Pancreas (tissue), 10 donors: ENCODE measurements at places on chromosomes 1 and 21.

DNA sequence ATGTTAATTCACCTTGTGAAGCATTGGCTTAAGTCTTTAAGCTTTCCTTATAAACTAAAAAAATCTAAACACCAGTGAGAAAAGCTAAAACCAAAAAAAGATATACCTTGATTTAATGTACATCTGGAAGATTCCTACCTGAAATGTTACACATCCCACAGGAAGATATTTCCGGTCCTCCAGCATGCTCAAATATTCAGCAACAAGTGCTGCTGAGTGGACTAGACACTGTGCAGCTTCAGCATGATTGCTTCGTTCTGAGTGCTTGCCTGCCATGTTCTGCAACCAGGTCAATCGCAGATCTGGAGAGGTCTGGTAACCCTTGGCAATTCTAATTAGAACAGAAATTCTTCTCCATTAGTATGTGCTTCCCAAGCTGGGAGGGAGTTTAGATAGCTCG, 57.3 kb downstream of the USP1 start:
- H3K36me3 ChIP-seq: no peaks in the 10 kb centered on the region
- no peak overlapping the region for H3K27ac ChIP-seq
- H3K4me3 ChIP-seq: no peak overlapping the region
- no peaks in the 10 kb centered on the region for H3K27me3 ChIP-seq
- no peaks in the 10 kb centered on the region for H3K4me1 ChIP-seq

- no peaks in the 10 kb centered on the region for H3K27me3 ChIP-seq
- no peak for DNase-seq
- H3K36me3 ChIP-seq: no peaks in the 10 kb centered on the region
- H3K4me3 ChIP-seq: no peak overlapping the region
These were observed 202.3 kb downstream of the KIF26B start for GRCh38 chr1:245356891-245357585.

DNA sequence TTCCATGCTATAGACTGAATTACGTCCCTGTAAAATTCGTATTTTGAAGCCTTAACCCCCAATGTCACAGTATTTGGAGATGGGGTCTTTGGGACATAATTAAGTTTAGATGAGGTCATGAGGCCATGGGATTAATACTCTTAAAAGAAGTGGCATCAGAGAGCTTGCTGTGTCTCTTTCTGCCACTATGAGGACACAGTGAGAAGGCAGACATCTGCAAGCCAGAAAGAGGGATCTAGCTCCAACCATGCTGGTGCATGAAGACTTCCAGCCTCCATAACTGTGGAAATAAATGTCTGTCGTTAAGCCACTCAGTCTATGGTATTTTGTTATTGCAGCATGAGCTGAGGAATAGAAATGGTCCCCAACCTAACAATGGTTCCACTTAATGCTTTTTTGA, 99.0 kb downstream of the LTN1 start:
- H3K27ac ChIP-seq: no peak overlapping the region
- H3K36me3 ChIP-seq: no peaks in the 10 kb centered on the region
- H3K27me3 ChIP-seq: no peaks in the 10 kb centered on the region
- H3K4me3 ChIP-seq: no peak overlapping the region

- no peak overlapping the region for H3K4me3 ChIP-seq
- H3K4me1 ChIP-seq: no peaks in the 10 kb centered on the region
- H3K36me3 ChIP-seq: no peaks in the 10 kb centered on the region
- no peak for DNase-seq
- no peaks in the 10 kb centered on the region for H3K27me3 ChIP-seq
These were observed 53.1 kb upstream of the ATF3 start for GRCh38 chr1:212555426-212555825.

GRCh38 chr1:180544050-180544449, 14.7 kb upstream of the OVAAL start:
- H3K27me3 ChIP-seq: no peaks in the 10 kb centered on the region
- no peak overlapping the region for H3K27ac ChIP-seq
- H3K36me3 ChIP-seq: no peaks in the 10 kb centered on the region

- H3K27me3 ChIP-seq: no peaks in the 10 kb centered on the region
- no peaks in the 10 kb centered on the region for H3K36me3 ChIP-seq
- no peaks in the 10 kb centered on the region for H3K4me1 ChIP-seq
- no peak for DNase-seq
These were observed 78.7 kb downstream of the ATP1A1 start for GRCh38 chr1:116451702-116452101.

DNA sequence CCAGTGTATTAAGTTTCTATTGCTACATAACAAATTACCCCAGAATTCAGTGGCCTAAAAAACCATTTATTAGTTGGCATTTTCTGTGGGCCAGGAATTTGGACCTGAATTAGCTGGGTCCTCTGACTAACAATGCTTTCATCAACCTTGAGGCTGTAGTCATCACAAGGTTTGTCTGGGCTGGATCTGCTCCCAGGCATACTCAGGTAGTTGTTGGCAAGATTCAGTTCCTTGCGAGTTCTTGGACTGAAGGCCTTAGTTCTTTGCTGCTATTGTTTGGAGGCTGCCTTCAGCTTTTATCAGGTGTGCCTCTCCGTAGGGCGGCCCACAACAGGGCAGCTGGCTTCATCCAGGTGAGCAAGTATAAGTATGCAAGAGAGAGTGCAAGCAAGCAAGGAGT, 31.4 kb upstream of the DEPDC1 start:
- H3K27me3 ChIP-seq: no peaks in the 10 kb centered on the region
- H3K4me1 ChIP-seq: no peaks in the 10 kb centered on the region
- H3K4me3 ChIP-seq: no peak overlapping the region

GRCh38 chr1:243944429-243945160, 94.6 kb upstream of the AKT3 start:
- H3K27me3 ChIP-seq: no peaks in the 10 kb centered on the region
- H3K36me3 ChIP-seq: no peaks in the 10 kb centered on the region
- H3K4me1 ChIP-seq: no peaks in the 10 kb centered on the region
- DNase-seq: no peak

DNA sequence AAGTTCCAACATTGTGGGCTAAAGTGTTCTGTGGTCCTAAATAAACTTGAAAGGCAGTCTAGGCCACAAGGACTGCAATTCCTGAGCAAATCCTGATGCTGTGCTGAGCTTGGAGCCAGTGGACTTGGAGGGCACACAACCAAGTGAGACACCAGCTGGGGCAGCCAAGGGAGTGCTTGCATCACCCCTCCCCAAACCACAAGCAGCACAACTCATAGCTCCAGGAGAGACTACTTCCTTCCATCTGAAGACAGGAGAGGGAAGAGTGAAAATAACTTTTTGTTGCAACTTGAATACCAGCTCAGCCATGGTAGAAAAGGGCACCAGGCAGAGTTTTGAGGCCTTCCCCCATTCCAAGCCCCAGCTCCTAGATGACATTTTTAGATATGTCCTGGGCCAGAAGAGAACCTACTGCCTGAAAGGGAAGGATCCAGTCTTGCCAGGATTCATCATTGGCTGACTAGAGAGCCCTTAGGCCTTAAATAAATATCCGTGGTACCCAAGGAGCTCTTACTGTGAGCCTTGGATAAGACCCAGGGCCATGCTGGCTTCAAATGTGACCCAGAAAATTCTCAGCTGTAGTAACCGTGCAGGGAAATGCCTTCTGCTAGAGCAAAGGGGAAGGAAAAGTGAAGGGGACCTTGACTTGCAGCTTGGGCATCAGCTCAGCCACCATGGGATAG, 35.4 kb upstream of the LRRC8B start:
- no peak for DNase-seq
- H3K27me3 ChIP-seq: no peaks in the 10 kb centered on the region
- H3K36me3 ChIP-seq: no peaks in the 10 kb centered on the region
